Stimulated activated CD4-positive, alpha-beta T cell treated with anti-CD3 and anti-CD28 coated beads, Interleukin-15, amount 100 ng/mL, for 1 hour (primary cell): ENCODE measurements at places on chromosomes 3 and 15.

GRCh38 chr15:100980410-100981046 lies 61.4 kb downstream of the LRRK1 start:
- no peak for DNase-seq

DNA sequence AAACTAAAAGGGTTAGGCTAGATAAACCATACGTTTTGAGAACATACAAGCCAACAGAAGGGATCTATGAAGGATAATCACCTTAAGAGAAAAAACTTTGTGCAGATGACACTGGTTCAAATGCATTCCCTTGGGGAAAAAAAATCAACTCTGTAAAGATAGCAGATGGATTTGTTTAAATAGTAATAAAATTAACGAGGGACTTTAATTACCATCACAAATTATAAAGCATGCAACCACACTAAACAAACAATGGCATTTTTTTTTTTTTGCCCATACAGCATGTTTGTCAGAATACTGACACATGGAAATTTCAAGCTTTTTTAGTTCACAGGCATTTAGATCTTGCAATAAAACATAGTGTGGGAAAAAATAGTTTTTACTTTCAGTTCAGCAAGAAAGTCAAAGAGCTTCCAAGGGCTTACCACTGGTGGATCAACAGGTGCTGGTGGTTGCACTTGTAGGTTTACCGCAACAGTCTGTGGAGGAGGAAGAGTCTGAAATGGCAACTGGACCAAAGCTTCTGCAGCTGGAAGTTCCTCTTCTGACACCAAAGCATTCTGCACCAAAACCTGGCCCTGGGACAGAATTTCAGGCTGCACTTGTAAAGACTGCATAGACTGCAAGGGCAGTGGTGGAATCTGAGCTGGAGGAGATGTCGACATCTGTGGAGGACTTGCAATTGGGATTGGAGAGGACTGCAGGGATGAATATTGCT lies 53.1 kb downstream of the PHC3 start:
- DNase-seq = no peak

GRCh38 chr3:36700537-36701248 lies 63.7 kb downstream of the DCLK3 start:
- no peak for DNase-seq

DNA sequence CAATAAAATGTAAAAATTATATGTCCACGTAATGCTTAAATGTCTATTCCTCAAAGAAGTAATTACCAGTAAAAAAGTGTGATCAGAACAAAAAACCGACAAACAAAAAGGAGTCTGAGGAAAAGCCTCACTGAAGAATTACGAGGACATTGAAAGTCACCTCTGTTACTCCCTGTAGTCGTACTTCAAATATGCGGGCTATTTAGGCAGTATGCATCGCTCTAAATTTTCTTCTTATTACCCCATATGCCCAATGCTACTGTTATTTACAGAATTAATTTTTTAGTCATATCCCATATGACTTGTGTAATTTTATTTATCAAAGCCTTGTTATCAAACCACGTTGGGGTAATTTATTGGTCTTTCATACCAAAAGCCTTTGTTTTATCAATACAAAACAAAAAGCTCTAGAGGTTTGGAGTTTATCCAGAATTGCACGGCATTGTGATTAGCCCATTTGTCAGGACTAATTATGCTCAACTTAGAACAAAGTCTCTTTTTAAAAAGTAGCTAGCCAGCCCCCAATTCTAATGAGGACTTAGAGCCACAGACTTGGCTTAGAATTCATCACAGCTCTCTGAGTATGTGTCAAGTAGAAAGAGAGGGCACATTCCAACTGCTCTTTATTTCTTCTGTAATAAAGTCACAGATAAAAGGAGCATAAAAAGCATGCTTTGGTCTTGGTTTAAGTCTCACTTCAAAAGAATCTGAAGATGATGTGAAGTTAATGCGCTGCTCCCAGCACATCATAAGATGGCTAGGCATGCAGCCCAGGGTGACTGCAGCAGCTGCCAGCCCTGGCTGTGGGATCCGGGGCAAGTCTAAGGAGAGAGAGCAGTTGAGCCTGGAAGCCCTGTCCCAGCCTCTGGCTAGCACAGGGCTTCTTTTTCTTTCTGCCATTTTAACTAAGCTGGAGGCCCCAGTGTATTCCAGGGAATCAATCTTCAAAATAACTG lies 521.0 kb downstream of the GABRG3 start:
- DNase-seq = no peak

GRCh38 chr15:59176653-59177316 lies 29.9 kb upstream of the LDHAL6B start:
- DNase-seq = no peak

DNA sequence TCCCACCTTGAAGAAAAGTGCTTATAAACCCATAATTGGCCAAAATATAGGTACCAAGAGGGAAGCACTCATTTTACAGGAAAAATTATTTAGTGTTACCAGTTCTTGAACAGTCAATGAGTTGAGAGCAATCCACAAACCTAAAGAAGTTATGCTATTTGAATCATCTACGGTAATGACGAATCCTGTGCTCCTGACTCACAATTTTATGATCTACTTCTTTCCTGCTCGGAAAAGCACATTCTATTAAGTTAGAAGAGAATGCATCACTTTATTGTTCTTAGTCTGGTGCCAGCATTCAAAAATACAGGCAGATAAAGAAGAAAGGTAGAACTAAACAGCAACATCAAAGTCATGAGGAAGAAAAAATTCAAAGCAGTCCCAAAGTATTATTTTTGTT lies 33.2 kb downstream of the CHRM5 start:
- DNase-seq = no peak

- no peak for DNase-seq
Observed at GRCh38 chr15:74403991-74404563, 29.7 kb downstream of the SEMA7A start.

DNA sequence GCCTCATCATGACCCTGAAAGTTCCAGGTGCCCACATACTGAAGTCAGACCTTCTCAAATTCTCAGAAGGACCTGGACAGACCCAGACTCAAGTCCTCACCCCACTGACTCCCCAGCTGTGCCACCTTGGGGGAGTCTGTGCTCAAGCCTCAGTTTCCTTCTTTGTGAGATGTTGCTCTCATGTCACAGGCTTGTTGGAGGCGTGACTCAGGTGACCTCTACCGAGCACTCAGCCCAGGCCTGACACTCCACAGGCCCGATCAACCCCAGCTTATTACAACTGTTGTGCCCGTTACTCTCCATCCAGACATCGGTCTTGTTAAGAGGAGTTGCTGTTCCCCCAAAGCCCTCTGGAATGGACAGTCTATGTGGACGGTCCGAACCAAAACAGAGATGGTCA lies 276.1 kb upstream of the LYSMD4 start:
- no peak for DNase-seq

- DNase-seq = no peak
Observed at GRCh38 chr3:24088782-24089181, 143.7 kb downstream of the NR1D2 start.

GRCh38 chr3:31732548-31732947 lies 199.8 kb downstream of the STT3B start:
- DNase-seq = no peak

DNA sequence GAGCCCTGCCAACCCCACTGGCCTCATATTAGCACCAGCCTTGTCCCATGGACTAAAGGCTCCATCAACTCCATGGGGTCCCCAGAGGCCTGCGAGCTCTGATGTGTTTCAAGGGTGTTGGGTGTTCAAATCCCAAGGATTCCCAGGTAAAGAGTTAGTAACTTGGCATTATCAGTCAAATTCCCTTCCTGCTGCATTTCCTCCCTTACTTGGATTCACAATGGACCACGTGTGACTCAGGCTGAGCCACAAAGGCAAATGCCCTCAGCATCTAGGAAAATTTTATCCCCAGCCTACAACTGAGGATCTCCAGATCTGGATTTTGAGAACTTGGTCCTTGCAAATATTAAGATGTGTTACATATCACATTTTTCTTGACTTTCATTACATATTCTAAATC lies 58.8 kb downstream of the GADL1 start:
- no peak for DNase-seq

GRCh38 chr3:135103917-135104316 lies 308.9 kb downstream of the EPHB1 start:
- no peak for DNase-seq

DNA sequence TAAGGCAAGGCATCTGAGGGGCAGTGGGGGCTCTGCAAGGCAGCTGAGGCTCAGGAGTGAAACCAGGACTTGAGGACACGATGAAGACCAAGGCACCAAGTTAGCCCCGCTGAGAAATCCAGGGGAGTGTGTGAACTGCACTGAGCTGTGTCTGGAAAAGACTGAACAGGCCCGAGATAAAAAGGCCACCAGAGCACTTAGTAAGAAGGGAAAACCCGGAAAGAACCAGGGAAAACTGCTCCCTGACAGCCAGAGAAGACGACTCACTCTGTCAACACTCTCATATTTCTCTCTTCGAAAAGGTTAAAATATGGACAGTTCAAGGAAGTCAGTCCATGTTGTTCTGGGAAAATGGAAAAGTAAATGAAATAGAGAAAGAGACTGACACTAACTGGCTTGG lies 109.0 kb downstream of the SEC22A start:
- DNase-seq = no peak

DNA sequence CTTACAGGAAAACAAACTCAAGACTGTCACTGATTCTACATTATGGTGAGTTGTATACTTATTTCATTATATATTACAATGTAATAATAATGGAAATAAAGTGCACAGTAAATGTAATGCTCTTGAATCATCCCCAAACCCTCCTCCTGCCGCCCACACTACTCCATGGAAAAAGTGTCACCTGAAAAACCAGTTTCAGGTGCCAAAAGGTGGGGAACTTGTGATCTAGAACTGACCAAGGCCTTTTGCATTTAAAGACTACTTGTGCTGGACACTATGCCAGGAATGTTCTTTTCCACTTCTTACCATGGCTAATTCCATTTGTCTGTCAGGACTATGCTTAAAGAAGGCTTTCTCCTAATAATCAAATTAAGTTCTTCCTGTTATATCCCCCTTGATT lies 32.3 kb downstream of the ROBO2 start:
- no peak for DNase-seq

GRCh38 chr3:196813903-196814302 lies 53.8 kb upstream of the SENP5 start:
- DNase-seq = no peak

- no peak for DNase-seq
Observed at GRCh38 chr3:95522449-95522848, 1291.9 kb upstream of the EPHA6 start.

DNA sequence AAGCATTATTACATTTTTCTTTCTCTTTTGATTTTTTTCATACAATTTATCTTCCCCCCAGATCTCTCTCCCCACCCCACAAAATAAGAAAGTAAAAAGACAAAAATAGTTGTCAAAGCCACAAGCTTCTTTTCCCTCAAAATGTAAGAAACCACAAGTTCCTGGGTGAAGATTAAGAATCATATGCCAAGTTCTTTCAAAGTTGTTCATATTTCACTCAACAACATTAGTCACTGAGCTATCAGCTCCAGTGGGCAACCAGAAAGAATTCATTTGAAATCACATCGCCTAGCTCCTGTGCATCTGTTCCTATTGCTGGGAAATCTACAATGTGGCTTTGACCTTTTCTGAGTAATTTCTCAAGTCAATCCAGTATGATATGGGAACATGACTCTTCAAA lies 681.6 kb upstream of the ARPP21 start:
- DNase-seq = no peak

GRCh38 chr3:71072986-71073385 lies 510.5 kb downstream of the FOXP1 start:
- no peak for DNase-seq

DNA sequence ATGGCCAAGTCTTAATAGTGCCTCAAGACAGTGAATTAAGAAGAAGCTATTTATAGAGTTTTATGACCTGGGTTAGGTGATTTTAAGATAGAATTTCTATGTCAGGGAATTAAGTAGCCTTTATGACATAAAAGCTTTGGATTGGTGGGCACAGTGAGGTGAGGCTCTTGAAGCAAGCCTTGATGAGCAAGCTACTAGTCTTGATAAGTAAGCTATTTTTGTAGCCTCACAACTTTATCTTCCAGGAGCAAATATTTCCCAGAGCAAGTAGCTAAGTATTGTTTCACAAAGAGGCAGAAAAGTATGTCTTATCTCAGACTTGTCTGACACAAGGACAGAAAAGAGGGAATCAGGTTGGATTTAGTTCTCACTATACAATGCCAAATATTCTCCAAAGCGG lies 491.7 kb upstream of the RASGRP1 start:
- no peak for DNase-seq

- DNase-seq = no peak
Observed at GRCh38 chr15:74960995-74961588, 4.5 kb upstream of the RPP25 start.

- no peak for DNase-seq
Observed at GRCh38 chr3:85432081-85432480, 473.3 kb downstream of the CADM2 start.

DNA sequence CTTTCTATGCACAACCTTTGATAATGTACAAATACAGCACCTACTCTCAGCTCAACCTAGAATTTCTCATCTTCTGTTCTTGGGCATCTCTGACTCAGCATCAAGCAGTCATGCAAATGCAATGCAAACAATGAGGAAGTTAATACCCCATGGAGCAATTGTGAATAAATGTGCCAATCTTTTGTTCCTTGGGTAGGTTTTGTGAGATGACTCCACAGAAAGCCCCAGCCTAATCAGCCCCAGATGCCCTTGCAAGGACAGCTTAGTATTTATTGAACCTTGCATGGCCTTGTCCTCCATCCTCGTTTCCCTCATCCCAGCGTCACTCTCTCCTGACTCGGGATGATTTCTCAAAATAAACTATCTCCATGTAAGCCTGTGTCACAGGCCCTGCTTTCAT lies 494.7 kb upstream of the NECTIN3 start:
- DNase-seq = no peak

DNA sequence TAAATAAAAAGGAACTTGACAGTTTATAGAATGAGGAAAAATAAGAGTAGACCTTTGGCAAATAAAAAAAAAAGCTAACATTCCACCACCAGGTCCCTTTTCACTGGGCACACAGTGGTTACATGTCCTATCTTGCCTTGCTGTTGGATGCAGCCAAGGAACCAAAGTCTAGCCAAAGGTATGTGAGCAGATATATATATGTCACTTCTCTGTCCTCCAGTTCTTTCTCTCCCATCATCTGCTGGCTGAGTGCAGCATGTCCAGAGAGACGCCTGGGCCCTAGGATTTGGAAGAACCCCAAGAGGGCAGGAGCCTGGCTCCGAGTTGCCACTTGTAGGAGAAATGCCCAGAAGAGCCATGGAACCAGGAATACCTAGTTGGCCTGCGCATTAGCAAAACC lies 104.7 kb downstream of the SERPINI1 start:
- DNase-seq = no peak

DNA sequence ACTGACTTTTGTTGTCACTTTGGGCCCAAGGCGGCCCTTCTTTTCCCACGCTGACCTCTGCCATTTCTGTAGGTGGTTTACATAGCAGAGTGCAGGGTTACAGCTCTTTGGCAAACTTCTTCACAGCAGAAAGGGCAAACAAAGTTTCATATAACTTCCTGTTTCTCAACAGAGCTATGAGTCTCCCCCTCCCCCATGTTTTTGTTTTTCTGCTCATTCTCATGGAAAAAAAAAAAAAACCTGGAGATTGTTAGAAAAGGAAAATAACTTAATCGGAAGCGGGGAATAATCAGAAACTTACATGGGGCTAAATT lies 342.0 kb upstream of the NR2F2 start:
- DNase-seq = no peak
